Fibroblast of lung (primary cell): ENCODE measurements at places on chromosomes 2 and 18. TPM values are rescaled to one million over a fixed set of nuclear protein-coding genes. Genes with fewer than 3 reads are reported as not detected.

Gene SETBP1
- total RNA-seq, result 4.5 and 4.9 TPM in 2 replicates

Gene UBXN2A
- total RNA-seq, result 12.9 and 13.9 TPM in 2 replicates

- no peaks in the 10 kb centered on the region for H3K27me3 ChIP-seq
- no peak overlapping the region for H3K27ac ChIP-seq
- H3K4me3 ChIP-seq, result no peak overlapping the region
- H3K36me3 ChIP-seq, result no peaks in the 10 kb centered on the region
- no peak for DNase-seq
These were observed 9.5 kb upstream of the KLHL29 start for GRCh38 chr2:23375448-23375847.

- DNase-seq, result no peak
- no peak overlapping the region for H3K27ac ChIP-seq
- H3K36me3 ChIP-seq, result no peaks in the 10 kb centered on the region
- H3K27me3 ChIP-seq, result no peaks in the 10 kb centered on the region
- no peak overlapping the region for H3K4me3 ChIP-seq
These were observed 813.0 kb downstream of the MBD2 start for GRCh38 chr18:53411511-53411910.

DNA sequence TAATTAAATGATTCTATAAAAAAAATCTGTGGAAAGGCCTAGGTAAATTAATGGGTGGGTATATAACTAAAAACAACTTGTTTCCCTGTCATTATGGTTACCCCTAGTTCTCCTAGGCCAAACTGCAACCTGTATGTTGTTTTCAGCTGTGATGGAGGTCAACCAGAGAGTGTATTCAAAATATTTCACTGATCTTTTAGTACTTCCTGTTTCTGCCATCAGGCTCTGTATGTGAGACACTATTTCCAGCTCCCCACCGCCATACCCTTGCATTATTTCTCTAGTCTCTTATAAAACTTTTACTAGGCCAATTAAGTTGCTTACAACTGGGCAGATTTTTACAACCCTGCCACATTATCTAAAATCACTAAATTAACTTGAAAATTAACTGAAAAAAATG is 21.0 kb upstream of the CDKL4 start:
- H3K4me3 ChIP-seq, result no peak overlapping the region
- H3K27me3 ChIP-seq, result no peaks in the 10 kb centered on the region
- no peak for DNase-seq
- peaks cover 3% of the 10 kb centered on the region for H3K4me1 ChIP-seq

DNA sequence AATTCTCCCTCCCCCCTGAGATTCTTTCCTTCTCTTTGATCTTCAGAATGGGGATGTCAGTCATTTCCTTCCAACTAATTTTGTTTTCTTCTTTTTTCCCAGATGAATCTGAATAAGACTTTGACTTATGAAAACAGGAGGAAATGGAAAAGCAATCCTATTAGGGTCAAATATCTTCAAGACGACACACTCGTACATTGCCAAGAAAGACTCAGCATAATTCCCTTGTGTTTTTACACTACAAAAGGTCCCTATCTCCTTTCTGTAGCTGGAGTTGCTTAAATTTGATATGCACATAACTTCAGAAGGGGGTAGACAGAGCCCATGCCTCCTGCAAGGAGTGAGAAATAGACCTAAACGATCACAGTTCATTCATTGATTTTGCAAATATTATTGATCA is 230.3 kb upstream of the RBBP8 start:
- H3K27me3 ChIP-seq, result no peaks in the 10 kb centered on the region
- no peak for DNase-seq
- no peak overlapping the region for H3K27ac ChIP-seq
- H3K4me3 ChIP-seq, result no peak overlapping the region
- H3K4me1 ChIP-seq, result no peaks in the 10 kb centered on the region
- H3K36me3 ChIP-seq, result no peaks in the 10 kb centered on the region

DNA sequence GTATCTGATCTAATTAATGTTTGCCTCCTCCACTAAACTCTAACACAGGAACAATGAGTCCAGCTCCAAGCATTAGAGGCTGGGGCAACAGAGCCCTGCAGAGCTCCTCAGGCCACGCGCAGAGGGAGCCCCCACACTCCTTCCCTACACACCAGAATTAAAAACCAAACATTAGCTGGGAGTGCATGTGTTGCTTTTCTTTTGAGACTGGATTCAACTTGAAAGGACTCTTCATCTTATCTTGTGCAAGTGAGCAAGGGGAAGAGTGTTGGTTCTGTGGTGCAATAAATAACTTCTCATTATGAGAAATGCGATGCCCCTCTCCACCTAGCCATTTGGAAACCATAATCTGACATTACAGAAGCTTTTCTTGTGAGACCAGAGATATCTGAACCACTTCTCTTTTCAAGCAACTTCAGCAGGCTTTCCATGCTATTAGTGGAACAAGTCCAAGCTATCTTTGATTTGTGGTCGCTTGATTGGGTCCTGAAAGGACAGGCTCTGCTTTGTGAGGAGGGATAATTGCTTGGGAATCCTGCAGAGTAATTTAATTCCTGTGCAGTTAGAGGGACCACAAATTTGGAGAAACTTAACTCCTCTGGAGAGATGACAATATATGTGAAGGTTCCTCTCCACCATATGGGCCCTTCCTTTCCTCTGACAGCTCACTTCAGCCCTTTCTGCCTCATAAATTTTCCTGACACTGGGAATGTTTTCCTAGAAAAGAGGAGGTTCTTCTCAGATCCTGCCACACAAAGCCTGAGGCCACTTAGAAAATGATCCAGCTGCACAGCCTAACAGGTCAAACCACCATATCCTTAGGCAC is 112.5 kb downstream of the ATL2 start:
- no peaks in the 10 kb centered on the region for H3K4me1 ChIP-seq
- no peaks in the 10 kb centered on the region for H3K36me3 ChIP-seq
- no peak for DNase-seq
- H3K27me3 ChIP-seq, result no peaks in the 10 kb centered on the region
- no peak overlapping the region for H3K4me3 ChIP-seq
- no peak overlapping the region for H3K27ac ChIP-seq

- no peak overlapping the region for H3K27ac ChIP-seq
- no peak overlapping the region for H3K4me3 ChIP-seq
- peak; percentile 99 for DNase-seq
- no peaks in the 10 kb centered on the region for H3K27me3 ChIP-seq
- H3K4me1 ChIP-seq, result no peaks in the 10 kb centered on the region
- H3K36me3 ChIP-seq, result no peaks in the 10 kb centered on the region
These were observed 256.6 kb upstream of the CTAGE1 start for GRCh38 chr18:22674272-22674671.

- H3K4me3 ChIP-seq, result peak overlapping the region; percentile 37
- H3K27ac ChIP-seq, result peak overlapping the region; percentile 91
- H3K27me3 ChIP-seq, result no peaks in the 10 kb centered on the region
- no peak for DNase-seq
- H3K36me3 ChIP-seq, result peaks cover 23% of the 10 kb centered on the region
These were observed 463 bp upstream of the DNAJB2 start for GRCh38 chr2:219278655-219279150.

- H3K4me3 ChIP-seq, result no peak overlapping the region
- H3K36me3 ChIP-seq, result no peaks in the 10 kb centered on the region
- peaks cover 2% of the 10 kb centered on the region for H3K4me1 ChIP-seq
- peak; percentile 72 for DNase-seq
- H3K27ac ChIP-seq, result no peak overlapping the region
These were observed 27.2 kb downstream of the IL1R2 start for GRCh38 chr2:102018823-102019445.

DNA sequence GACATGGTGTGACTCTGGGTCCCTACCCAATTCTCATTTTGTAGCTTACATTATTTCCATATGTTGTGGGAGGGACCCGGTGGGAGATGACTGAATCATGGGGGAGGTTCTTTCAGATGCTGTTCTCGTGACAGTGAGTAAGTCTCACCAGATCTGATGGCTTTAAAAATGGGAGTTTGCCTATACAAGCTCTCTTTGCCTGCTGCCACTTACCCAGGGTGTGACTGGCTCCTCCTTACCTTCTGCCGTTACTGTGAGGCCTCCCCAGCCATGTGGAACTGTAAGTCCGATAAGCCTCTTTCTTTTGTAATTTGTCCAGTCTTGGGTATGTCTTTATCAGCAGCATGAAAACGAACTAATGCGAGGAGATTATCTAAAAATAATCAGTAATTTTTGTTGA is 1683.2 kb upstream of the SLC39A10 start:
- H3K36me3 ChIP-seq, result no peaks in the 10 kb centered on the region
- no peaks in the 10 kb centered on the region for H3K27me3 ChIP-seq
- no peak overlapping the region for H3K4me3 ChIP-seq
- no peaks in the 10 kb centered on the region for H3K4me1 ChIP-seq
- DNase-seq, result no peak

DNA sequence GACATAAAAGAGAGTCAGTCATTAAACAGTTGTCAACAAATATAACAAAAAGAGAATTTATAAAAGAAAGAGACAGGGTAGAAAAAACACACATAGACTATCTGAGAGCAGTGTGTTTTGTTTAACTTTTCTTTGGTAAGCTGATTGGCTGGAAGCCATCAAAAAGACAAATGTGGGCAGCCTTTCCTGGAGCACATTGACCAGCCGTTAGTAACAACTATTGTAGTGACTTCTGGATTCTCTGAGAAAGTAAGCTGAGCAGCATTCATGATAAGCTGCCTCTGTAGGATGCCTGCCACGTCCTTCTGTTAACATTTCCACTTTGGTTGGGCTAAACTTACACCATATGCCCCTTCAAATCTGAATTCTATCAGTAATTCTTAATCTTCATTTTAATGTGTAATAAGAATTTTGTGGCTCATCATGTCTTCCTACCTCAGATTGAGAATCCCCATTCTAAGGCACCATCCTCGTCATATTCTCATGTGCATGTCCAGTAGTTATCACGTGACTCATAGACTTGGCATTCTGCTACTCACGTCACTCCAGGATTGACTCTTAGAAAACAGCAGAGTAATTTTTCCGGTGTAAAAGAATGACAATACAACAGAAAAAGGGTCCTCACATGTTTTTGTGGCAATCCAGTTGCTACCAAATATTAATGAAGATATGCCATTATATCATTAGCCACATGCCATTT is 43.4 kb upstream of the DNAJC10 start:
- no peaks in the 10 kb centered on the region for H3K4me1 ChIP-seq
- H3K27me3 ChIP-seq, result no peaks in the 10 kb centered on the region
- H3K27ac ChIP-seq, result no peak overlapping the region

- no peaks in the 10 kb centered on the region for H3K27me3 ChIP-seq
- peak; percentile 70 for DNase-seq
- no peaks in the 10 kb centered on the region for H3K36me3 ChIP-seq
- H3K4me1 ChIP-seq, result peaks cover 5% of the 10 kb centered on the region
- peak overlapping the region; percentile 75 for H3K27ac ChIP-seq
These were observed 886 bp downstream of the PRKCE start for GRCh38 chr2:45652090-45653031.
